ENCODE measurements at places on chromosomes 4 and X.

- DNase-seq, result peak; percentile 76
Observed at GRCh38 chr4:94406668-94407437, 44.9 kb upstream of the PDLIM5 start.

GRCh38 chr4:4714331-4714730 is 145.1 kb upstream of the MSX1 start:
- peak; percentile 58 for DNase-seq

DNA sequence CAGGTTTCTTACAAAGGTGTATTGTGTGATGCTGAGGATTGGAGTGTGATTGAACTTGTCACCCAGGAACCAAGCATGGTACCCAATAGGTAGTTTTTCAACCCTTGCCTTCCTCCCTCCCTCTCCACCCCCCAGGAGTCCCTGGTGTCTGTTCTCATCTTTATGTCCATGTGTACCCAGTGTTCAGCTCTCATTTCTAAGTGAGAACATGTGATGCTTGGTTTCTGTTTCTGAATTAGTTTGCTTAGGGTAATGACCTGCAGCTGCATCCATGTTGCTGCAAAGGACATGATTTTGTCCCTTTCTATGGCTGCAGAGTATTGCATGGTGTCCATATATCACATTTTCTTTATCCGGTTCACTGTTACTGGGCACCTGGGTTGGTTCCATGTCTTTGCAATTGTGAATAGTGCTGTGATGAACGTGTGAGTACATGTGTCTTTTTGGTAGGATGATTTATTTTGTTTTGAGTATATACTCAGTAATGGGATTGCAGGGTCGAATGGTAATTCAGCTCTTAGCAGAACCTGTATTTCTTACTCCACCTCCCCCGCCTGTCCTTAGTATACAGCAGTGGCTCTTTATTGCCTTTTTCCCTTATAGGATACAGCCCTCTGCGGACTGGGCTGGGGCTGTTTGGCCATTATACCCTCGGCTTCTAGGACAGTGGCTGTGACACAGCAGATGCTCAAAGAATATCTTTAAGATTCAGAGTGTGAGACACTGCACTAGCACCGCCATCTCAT is 145.4 kb downstream of the PTTG2 start:
- no peak for DNase-seq

- DNase-seq, result no peak
Observed at GRCh38 chr4:108052558-108053120, 63.0 kb downstream of the HADH start.

GRCh38 chr4:139823746-139824145 is 158.1 kb downstream of the MGST2 start:
- DNase-seq, result no peak

DNA sequence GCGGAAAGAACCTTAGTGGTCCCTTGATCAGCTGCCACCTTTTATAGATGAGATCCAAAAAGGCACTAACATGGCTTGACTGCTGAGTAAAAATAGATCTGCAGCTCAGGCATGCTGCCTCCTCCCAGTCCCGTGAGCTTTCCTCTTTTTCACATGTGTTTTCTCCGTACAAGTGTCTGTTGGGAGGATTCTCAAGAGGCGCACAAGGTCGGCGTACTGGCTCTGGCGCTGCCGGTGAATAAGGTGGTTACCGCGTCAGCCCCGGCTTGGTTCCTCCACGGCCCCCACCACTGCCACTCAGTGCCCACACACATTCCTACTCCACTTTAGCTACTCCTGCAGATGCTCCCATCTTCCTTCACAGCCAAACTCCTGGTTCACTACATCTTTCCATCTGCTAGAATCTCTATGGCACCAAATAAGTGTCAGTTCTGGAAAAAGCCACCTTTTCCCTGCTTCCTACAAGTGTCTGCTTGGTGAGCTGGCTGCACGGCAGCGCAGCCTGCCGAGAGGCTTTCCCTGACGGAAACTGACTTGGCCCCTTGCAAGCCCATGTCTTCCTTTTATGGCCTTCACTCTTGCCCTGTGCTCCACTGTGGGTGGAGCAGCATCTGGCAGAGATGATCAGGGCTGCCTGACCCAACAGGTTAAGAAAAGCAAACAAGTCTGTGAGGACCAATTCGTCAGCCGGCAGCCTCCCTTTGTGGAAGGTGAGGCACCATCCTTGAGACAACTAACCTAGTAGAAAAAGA is 99.8 kb downstream of the KLHL8 start:
- no peak for DNase-seq

DNA sequence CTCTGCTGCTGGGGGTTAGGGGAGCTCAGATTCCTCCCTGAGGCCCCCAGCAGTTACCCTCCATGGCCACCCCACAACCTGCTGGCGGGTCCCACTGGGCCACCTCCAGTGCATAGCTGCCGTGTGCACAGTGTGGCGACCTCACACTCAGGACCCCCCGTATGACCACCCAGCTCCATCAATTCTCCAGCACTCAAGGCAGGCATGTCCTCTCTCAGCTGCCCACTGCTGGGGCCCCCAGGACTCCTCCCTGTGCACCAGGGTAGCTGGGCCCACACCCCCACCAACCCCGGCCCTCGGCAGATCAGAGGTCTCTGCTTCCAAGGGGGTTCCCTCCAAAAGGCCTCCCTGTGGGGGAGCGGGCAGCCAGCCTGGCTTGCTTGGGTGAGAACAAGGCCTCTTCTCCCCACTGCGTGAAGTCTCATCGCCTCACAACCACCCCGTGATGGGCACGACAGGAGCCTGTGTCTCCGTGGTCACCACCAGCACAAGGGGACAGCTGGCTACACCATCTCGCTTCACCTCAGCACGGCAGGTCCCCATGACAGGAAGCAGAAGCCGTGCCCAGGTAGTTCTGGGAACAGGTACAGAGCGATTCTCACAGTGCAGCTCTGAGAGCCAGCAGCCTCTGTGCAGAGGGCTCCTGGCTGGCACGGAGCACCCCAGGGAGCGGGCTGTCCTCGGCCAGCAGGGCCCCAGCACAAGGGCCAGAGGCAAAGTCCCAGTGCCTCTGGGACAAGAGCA is 4.6 kb upstream of the HAUS3 start:
- no peak for DNase-seq

DNA sequence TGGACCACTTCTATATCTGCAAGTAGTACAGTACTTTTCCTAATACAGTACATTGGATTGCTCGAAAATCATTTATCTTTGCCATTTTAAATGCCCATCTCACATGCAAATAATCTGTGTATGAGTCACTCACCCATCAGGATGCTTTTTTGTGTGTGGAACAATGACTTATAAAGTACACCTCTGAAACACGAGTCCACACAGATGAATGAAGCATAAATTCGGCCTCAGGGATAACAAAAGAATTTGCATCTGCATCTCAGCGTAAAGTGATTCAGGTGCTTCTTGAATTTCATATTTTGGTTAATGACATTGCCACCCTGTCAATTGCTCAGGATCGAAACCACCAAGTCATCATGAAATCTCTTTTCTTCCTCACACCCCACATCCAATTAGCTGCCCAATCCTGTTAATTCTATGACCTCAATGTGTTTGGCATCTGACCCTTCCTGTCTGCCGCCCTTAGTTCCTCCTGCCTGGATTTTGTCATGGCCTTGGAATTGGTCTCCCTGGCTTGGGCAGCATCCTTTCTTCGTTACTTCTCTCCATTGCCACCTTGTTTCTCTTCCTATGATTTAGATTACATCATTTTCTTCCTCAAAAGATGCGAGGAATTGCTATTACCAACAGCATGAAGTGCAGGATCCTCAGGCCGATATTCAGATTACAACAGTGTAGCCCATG is 161.6 kb upstream of the MID1 start:
- DNase-seq, result no peak

DNA sequence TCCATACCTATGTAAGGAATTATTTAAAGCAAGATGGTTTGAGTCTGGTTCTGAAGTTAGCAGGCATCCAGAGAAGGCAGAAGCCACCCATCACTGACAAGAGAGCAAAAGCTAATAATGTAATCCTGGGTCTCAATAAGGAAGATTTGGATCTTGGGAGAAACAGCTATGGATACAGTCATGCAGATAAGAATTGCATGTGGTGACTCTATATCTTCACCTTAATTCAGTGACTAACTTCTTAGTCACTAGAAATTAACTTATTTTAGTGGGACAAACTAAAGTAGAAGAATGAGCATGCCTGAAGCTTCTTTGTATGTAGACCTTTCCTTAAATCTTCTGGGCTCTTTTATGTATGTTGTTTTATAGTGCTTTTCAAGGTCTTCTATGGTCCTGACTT is 66.6 kb downstream of the ATP10D start:
- DNase-seq, result peak; percentile 74

DNA sequence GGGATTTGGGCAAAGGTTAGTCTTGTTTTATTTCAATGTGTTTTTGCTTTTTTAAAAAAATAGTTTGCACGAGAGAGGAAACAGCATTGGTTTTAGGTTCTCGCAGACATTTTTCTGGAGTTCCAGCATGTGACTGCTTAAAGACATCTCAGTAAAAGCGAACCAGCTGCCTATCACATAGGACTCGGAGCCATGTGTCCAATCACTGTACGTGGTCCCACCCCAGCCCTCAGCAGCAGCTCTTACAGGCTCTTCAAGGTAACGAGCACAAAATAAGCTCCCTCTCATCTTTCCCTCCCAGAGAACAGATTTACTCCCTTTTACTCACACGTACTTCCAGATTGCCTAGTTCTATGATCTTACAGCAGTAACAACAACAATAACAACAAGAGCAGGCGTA is 68.7 kb downstream of the MCF2 start:
- no peak for DNase-seq

DNA sequence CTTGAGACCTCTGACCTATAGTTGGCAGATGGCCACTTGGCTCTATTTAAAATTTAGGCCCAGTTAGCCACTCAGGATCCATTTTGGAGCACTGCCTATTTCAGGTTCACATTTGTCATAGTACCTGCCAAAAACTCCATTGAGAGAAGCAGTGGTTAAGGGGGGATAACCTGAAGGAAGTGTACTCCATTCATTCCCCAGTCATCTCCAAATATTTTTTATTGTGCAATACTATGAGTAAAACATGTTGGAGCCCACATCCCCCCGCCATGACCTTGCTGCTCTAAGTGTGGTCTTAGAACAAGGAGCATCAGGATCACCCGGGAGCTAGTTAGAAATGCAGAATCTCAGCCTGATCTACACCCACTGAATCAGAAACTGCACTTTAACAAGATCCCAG is 21.1 kb downstream of the PLP1 start:
- DNase-seq, result peak; percentile 39

DNA sequence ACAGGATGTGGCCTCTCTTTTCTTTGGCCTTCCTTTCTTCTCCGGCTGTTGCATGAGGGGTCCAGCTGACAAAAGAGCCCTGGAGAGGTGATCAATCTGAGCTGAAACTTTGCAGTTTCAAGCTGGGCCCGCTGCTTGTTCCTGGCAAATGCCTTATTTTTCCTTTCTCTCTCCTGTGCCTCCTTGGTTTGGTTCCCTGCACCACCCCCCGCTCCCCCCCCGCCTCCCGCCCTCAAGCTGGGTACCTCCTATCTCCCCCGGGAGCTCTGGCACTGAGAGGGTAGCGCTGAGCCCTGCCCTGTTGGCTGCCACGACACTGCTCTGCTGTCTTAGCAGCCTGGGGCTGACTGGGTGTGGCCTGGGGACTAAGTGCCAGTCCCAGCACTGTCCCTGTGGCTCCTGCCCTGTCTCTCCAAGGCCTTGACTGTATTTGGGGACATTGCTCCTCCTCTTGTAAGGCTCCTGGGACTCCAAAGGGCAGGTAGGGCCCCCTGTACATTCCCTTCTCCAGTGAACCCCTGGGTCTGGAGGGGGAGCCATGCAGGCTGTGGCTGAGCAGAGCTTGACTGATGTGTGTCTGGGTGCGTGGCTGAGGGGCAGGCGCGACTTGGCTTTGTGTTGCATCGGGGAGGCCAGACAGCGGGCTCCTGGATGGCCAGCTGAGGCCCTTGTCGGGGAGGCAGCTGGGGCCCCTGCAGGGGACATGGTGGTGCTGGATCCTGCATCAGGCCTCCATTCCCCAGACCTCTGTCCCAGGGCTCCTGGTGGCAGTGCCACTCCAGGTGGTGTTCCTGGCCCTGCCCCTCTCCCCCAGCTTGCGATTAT is 1.1 kb downstream of the PLXNA3 start:
- DNase-seq, result no peak

GRCh38 chrX:124250835-124251437 is 81.5 kb upstream of the TEX13D start:
- no peak for DNase-seq

DNA sequence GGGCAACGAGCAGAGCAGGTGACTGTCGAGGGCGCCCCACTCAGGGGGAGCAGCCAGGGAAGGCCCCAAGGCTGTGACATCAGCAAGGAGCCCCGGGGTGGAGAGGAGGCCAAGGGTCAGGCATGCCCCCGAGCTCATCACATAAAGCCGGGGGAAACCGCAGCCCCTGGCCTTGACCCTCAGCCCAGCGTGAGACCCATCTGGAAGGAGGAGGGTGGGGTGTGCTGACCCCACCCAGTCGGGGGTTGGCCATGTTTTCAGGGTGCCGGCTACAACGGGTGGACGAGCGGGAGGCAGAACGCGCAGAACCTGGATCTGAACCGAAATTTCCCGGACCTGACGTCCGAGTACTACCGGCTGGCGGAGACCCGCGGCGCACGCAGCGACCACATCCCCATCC is 13.9 kb downstream of the CPZ start:
- no peak for DNase-seq

DNA sequence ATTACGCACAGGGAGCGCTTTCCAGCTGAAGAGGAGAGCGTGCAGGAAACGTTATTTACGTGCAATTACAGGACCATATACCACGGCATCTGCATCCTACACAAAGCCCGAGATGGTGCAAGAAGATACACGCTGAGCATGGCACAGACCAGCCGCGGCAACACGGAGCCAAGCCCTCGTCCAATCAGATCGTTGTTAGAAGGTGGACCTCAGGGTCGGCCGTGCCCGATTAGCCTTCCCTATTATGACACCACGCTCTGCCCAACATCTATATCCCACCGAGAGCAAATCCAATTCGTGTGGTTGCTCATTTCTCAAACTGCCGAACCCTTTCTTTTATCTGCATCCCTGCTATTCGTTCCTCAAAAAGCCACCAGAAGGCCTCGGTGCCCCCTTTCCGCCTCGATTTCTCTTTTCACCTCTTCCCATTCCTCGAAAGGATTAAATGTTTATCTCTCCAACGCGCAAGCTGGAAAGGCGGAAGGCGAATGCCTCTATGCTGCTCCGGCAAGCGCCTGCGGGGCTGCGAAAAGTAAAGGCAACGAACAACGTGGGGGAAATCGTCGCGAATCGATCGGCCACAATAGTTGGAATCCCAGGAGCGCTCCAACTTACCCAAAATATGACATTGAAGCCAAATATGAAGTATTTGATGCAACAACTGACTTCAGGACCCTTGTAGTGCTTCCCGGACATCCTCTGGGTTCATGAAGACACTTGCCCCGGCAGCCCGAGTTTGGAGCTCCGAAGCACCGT is 702 bp downstream of the TSPAN5 start:
- peak; percentile 70 for DNase-seq

- DNase-seq, result peak; percentile 41
Observed at GRCh38 chrX:71098302-71098701, 2.7 kb downstream of the FOXO4 start.

DNA sequence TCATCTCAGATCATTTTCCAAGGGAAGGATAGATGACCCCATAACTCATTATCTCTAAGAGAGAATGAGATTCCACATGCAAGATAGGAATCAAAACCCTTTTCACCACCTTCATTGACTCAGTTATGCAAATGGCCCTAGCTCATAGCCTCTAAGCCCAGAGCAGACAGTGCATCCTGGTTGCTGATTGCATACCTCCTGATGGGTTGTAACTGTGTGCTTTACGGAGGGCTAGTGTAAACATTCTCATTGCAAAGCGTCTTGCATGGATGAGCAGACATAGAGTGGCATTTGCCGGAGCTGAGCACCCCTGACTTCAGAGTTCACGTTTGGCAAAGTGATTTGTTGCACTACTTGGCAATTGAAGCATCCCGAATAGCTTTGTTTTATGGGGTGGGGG is 151.0 kb downstream of the VCX3A start:
- DNase-seq, result no peak

GRCh38 chr4:14857475-14857874 is 144.8 kb upstream of the CPEB2 start:
- DNase-seq, result no peak

Measured in fibroblast of skin of right biceps (primary cell).